ENCODE measurements at places on chromosomes 5 and 9.

DNA sequence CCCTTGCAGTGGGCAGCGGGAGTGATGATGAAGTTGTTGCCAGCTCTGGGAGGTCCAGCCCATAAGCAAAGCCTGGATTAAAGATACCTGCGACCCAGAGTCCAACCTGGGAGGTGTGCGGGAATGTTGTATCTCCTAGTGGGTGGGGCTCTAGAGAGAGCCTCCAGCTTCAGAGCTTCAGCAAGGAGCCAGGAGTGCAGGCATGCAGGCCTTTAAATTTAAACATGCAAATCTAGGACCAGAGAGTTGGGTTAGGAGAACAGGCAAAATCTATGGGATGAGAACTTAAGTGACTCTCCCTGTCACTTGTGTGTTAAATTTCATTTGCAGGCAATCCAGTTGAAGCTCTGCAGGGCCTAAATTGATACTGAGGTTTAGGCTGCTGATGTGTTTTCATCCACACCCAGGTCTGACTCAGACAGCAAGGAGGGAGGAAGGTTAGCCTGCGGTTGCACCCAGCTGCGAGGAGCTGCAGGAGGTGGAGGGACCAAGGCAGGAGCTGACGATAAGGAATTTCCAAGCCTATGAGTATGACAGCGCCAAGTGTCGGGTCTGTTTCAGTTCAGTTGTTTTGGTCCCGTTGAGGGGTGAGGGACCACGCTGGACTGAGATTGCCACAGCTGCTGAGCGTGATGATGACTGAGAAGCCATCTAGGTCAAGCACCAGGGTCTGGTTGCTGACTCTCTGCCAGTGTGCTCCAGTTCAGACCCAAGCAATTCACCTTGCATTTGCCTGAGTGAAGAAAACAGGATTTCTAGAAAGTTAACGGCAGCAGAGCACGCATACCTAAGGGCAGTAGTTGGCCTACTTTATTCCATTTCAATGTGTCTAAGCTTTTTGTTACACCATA, 243.0 kb downstream of the ICE1 start:
- no peak for DNase-seq

DNA sequence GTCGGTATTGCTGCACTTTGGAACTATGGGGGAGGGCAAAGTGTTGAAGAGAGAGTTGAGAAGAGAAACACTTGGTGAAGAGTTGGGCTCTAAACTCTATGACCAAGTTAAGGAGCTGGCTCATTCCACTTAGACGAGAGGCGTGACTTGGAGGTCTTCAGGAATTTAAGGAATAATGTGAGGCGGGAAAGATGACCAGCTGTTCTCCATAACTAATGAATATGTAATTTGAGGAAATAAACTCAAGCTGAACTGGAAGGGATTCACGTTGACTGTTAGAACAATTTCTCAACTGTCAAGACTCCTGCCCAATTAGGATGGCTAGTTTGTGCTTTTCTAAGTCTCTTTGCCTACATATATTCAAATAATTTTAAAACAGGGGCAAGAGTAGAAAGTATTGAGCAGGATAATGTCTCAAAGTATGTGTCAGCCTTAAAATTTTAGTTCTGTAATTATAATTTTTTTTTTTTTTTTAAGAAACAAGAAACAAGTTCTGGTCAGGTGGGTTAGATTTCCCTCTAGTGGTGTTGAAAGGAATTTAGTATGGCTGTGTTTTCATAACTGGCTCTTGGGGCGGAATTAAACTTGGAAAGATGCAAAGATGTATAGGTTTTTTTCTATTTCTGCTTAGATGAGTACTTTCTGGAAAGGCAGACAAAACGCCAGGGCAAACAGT, 33.4 kb downstream of the TMEM252 start:
- no peak for DNase-seq

- no peak for DNase-seq
Measured at GRCh38 chr5:60382716-60383115, 317.2 kb downstream of the DEPDC1B start.

- DNase-seq, result no peak
Measured at GRCh38 chr9:10130061-10130675, 482.6 kb downstream of the PTPRD start.

GRCh38 chr9:135478829-135479468, 633 bp upstream of the PPP1R26 start:
- no peak for DNase-seq

DNA sequence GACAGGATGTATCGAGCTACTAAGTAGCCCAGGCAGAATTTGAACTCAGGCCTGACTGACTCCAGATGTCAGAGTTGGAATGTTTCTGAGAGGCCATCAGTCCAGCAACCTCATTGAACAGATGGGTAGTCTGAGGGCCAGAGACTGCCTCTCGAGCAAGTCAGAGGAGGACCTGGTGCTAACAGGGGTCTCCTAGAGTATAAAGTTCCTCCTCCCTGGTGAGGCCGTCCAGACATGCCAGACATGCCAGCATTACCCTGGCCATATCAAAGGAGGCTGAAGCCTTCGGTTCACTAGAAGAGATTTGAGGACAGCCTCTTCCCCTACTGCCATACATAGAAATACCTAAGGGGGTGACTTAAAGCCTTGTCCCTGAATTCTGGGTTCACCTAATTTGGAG, 81.2 kb downstream of the ZNF618 start:
- DNase-seq, result no peak

GRCh38 chr5:464843-465590, 22.0 kb downstream of the EXOC3 start:
- no peak for DNase-seq

DNA sequence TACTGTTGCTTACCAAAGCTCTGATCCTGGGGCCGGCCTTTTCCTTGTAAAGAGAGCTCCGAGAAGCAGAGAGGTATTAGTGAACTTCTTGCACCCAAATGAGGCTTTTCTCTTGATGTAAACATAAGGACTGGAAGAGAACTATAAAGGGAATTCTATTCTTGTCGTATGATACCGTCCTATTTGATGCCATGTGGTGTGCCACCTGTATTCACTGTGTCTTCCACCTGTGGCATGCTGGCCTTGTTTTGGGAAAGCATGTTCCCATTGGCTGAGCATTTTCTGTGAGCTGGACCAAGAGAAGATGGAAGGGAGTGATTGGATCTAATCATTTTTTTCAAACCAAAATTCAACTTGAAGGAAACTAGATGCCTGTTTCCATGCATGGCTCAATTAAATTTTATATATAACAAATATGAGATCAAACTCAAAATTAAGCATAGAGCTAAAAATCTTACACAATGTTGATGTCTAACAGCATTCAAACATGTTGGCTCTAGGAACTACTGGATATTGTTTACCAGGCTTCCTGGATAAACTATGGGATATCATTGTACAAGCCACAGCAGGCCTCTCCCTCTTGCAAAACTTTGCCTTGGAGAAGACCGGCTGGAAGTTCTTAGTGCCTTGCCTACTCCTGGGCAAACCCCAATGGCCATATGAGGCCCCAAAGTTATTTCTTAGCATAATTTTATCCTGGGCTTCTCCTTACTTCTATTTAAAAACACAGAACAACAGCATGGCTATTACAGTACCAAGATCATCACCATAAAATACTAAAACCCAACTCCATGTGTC, 115.3 kb downstream of the TSSK1B start:
- no peak for DNase-seq

- DNase-seq, result no peak
Measured at GRCh38 chr5:143480001-143480400, 76.5 kb upstream of the NR3C1 start.

DNA sequence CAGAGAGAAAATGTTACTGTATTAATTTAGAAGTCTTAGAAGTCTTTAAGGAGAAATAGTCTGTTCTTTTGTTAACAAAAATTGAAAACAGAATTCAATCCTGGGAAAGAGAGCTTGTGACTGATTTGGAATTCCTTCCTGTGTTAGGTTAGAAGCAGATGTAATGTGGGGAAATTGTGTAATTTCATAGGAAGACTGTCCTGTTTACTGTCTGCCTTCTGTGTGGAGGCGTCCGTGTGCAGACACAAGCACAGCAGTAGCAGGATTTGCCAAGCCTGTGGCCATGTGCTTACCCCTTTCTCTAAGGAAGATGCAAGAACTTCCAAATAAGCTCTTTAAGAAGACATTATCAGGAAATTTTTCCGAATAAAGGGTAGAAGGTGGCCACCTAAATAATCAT, 36.7 kb upstream of the F2R start:
- DNase-seq, result no peak

DNA sequence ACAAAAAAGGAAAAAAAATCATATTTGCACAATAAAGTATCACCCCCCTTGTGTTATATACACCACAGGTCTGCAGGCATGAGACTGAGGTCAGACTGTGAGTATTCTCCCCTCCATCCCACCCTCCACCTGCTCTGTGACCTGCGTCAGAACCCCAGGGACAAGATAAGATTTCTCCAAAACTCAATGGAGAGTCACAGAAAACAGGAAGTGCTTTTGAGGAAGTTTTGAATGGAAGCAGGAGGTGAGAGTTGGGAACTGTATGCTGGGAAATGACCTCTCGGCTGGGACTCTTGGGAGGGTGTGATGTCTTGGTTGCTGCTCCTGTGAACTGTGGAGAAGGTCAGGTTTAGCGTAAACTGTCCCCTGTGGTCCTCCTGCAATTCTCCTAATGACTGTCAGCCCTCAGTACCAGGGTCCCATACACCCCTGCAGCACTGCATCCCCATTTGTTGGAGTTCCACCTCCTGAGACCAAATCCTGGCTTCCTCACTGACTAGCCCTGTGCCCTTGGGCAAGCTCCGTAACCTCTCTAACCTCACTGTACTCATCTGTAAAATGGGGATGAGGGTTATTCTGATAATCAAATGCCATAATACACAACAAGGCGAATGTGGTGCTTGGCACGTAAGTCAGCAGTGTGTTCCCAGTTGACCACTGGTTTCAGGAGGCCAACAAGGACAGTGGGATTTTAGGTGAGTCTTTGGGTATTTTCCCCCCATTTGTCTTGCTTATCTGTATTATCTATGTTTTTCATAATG, 6.9 kb upstream of the CTSL start:
- no peak for DNase-seq

DNA sequence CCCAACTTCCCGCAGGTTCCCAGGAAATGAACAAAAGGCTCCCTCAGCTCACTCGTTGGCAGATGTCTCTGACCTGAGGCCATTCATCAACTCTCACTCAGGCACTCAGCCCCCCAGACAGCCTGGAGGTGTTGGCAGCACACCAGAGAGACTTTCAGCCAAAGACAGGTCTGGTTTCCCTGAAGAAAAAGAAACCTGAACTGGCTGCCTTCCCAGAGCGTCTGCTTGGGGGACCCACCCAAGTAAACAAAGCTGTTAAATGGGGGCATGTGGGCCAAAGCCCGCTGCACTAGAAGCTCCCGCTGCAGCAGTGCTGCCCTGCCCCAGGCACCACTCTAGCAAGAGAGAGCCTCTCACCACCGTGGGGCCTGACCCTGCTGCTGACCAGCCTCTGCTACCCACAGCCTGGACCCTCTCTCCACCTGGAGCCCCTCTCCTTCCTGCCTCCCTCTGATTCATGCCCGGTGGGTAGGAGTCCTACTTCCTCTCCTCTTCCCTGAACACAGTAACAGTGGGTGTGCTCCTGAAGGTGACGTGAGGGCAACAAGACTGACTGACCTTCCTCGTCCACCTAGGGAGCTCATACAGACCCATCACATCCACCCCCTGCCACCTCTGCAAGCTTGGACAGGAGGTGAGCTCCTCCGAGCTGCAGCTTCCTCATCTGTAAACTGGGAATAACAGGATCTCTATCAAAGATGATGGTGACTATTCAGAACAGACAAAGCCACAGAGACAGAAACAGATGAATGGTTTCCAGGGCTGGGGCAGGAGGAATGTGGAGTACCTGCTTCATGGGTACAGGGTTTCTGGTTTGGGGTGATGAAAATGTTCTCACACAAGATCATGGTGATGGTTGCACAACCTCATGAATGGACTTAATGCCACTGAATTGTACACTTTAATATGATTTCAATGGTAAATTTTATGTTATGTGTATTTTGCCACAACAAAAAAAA, 31.0 kb upstream of the GABRP start:
- no peak for DNase-seq

DNA sequence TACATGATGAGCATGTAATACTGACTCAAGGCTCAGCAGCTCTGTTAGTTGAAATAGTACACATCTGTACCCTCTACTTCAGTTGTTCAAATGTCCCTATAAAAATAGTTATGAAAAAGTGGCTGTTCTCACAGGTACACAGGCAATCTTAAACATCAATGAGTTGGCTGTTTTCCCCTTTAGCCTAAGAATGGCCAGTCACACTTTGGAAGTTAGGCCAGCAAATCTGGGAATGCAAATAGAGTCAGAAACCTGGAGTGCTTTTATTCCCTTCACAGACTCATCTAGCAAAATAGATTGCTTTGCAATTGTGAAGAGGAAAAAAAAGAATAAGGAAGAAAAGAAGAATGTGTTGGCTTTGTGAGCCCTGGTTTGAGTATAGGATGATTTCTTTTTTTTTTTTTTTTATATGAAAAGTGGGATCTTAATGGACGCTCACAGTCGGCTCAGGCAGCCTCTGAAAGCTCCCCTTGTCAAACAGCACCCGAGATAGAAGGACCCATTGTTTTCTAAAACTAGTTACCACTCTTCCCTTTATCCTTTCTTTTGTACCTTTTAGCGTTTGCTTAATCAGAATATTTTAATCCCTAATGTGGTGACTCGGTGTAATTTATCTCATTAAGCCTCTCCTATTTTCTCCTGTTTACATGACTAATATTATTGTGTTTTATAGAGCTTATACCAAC, 27.9 kb upstream of the TLE1 start:
- no peak for DNase-seq

GRCh38 chr9:111904891-111905291, 8.3 kb downstream of the UGCG start:
- no peak for DNase-seq

- DNase-seq, result no peak
Measured at GRCh38 chr9:21730899-21731298, 71.5 kb upstream of the MTAP start.

GRCh38 chr5:17440766-17441165, 57.3 kb upstream of the TAF11L2 start:
- DNase-seq, result no peak

DNA sequence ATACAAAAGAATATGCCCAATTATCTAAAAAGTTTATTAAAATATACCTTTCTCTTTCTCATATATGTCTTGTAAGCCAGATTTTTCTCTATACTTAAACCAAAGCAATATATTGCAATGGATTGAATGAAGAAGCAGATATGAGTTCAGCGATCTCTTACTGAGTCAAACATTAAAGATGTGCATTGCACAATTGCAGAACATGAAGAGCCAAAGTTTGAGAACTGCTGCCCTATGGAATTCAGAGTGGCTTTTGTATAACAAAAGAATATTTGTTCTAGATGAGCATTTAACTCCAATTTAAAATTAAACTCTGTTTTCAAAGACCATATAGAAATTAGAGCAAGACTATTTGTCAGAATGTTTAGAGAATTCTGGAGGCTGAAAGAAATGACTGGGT, 519.0 kb upstream of the DAB2 start:
- DNase-seq, result no peak

DNA sequence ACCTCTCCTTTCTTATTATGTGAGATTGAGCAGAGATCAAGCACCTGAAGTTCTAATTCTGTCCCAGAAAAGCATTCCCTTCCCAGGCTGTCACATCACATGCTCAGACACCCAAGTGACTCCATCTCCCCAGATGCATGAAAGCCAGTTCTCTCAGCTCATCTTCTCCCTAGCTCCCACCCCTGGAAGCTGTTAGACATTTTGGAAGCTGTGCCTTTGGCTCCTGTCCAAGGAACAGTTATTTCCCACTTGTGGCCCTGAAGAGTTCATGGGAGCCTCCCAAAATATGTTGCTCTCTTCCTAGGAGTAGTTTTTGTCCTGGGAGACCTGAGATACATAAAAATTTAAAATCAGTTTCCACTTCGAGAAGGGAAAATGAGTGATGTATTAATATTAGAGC, 161.4 kb upstream of the GAS1 start:
- no peak for DNase-seq

All from central memory CD4-positive, alpha-beta T cell (primary cell).